Dorsolateral prefrontal cortex (tissue), 122 donors: ENCODE measurements at places on chromosomes 5 and 9. TPM values are rescaled to one million over a fixed set of nuclear protein-coding genes. Genes with fewer than 3 reads are reported as not detected.

DNA sequence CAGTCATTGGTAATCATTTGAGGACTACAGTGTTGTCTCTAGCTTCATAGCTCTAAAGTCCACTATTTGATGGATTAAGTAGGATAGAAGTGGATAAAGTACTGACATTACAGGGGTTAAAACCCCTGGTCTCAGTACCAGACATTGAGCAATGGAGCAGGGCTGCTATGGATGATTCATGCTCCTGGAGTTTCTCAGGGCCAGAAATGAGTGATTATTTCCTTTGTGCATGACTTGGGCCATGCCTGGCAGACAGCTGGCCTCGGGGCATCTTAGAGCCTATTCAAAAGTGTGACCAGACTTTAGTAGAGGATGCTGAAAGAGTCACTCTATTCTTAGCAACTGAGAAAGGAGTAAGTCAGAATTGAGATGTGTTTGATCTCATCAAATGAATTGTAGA lies 350.7 kb upstream of the TLE4 start:
- no peak for DNase-seq

- no peak for DNase-seq
These were observed 116.9 kb upstream of the ARRDC3 start for GRCh38 chr5:91499943-91500531.

- no peak for DNase-seq
These were observed 7.4 kb downstream of the SLC12A7 start for GRCh38 chr5:1104327-1105006.

CSF1R gene
- 49.5 TPM for total RNA-seq
